Astrocyte (in vitro differentiated cells and primary cell): ENCODE measurements at places on chromosomes 2 and 18. TPM values are rescaled to one million over a fixed set of nuclear protein-coding genes. Genes with fewer than 3 reads are reported as not detected.

GRCh38 chr18:57085371-57085770 lies 61.5 kb upstream of the BOD1L2 start:
- H3K4me3 ChIP-seq = no peak overlapping the region
- no peaks in the 10 kb centered on the region for H3K4me1 ChIP-seq
- no peaks in the 10 kb centered on the region for H3K36me3 ChIP-seq
- H3K27ac ChIP-seq = no peak overlapping the region
- H3K27me3 ChIP-seq = no peaks in the 10 kb centered on the region
- no peak for DNase-seq

Gene RGPD6
- 20.3 and 28.0 TPM in 2 replicates for total RNA-seq

DNA sequence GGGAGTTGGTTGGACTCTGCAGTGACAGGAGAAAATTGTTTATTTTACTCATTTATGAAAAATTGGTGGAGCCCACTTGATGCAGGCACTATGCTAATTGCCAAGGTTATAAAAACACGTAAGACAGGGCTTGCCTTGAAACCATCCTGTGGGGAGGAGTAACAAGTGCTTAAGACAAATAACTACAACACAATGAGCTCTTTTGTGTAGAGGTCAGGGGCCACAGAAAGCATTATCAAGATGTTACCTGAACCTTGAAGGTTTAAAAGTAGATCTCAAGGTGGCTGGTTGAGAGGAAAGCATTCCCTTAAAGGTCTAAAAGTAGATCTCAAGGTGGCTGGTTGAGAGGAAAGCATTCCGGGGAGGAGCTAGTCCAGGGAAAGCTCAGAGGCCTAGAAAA lies 381.8 kb upstream of the POU3F3 start:
- no peak for DNase-seq
- H3K27me3 ChIP-seq = no peaks in the 10 kb centered on the region
- H3K4me1 ChIP-seq = no peaks in the 10 kb centered on the region
- no peak overlapping the region for H3K27ac ChIP-seq

GRCh38 chr2:158914731-158915130 lies 53.7 kb upstream of the TANC1 start:
- H3K27ac ChIP-seq = no peak overlapping the region
- H3K27me3 ChIP-seq = no peaks in the 10 kb centered on the region
- H3K4me3 ChIP-seq = no peak overlapping the region
- DNase-seq = no peak

Gene NCKAP5
- 1.5 and 2.7 TPM in 2 replicates for total RNA-seq

Gene REG1B
- total RNA-seq = not detected in 2 replicates

- no peak for DNase-seq
- no peak overlapping the region for H3K4me3 ChIP-seq
- no peak overlapping the region for H3K27ac ChIP-seq
- H3K36me3 ChIP-seq = no peaks in the 10 kb centered on the region
- H3K4me1 ChIP-seq = no peaks in the 10 kb centered on the region
- no peaks in the 10 kb centered on the region for H3K27me3 ChIP-seq
Measured at GRCh38 chr2:176772816-176773215, 439.8 kb upstream of the HNRNPA3 start.

DNA sequence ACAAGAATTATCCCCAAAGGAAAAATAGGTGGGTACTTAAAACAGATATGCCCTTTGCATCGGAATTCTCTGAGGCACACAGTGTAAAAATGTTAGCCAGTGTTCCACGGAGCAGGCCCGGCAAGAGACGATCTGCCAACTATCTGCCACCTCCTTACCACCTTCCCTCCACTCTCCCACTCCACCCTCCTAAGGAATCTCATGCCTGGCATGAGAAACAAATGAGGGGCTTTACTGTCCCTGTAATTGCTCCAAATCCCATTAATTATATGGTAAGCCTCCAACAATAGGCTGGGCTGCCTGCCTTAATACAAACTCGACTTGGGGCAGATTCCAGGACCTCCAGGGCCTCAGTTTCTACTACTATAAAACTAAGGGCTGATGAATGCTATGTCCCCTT lies 102.3 kb downstream of the ZBTB7C start:
- no peaks in the 10 kb centered on the region for H3K36me3 ChIP-seq
- peaks cover 30% of the 10 kb centered on the region for H3K27me3 ChIP-seq
- H3K4me1 ChIP-seq = no peaks in the 10 kb centered on the region
- no peak overlapping the region for H3K27ac ChIP-seq

Gene PSMA8
- total RNA-seq = not detected in 2 replicates

DNA sequence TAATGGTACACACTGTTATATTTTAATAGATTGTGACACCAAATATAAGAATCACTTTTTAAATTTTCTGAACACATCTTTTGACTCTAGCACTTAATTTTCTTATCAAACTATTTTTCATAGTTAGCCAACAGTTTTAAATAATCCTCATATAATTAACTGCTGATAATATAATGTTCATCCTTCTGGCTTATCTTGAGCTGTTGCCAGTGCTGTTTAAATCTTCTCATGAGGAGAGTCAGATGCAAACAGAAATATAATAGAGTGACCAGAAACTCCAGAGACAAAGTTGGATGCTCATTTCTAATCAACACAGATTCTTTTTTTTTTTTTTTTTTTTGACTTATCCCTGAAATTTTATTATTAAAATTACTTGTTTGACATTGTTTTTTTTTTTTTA lies 282.6 kb downstream of the SPAG16 start:
- no peaks in the 10 kb centered on the region for H3K36me3 ChIP-seq
- no peaks in the 10 kb centered on the region for H3K4me1 ChIP-seq
- no peak for DNase-seq
- no peaks in the 10 kb centered on the region for H3K27me3 ChIP-seq
- no peak overlapping the region for H3K4me3 ChIP-seq

- peaks cover 7% of the 10 kb centered on the region for H3K4me1 ChIP-seq
- no peak overlapping the region for H3K27ac ChIP-seq
- DNase-seq = no peak
- no peak overlapping the region for H3K4me3 ChIP-seq
Measured at GRCh38 chr2:12618576-12618975, 98.2 kb upstream of the TRIB2 start.

- DNase-seq = no peak
- no peak overlapping the region for H3K27ac ChIP-seq
- H3K4me1 ChIP-seq = no peaks in the 10 kb centered on the region
- H3K36me3 ChIP-seq = no peaks in the 10 kb centered on the region
Measured at GRCh38 chr2:69631402-69631801, 12.1 kb downstream of the AAK1 start.

Gene FAM110C
- 0.60 and 1.4 TPM in 2 replicates for total RNA-seq

Gene RNF181
- total RNA-seq = 155 and 176 TPM in 2 replicates

- no peaks in the 10 kb centered on the region for H3K36me3 ChIP-seq
- no peaks in the 10 kb centered on the region for H3K4me1 ChIP-seq
- no peak for DNase-seq
- no peak overlapping the region for H3K27ac ChIP-seq
- H3K4me3 ChIP-seq = no peak overlapping the region
Measured at GRCh38 chr2:95040426-95040825, 14.9 kb downstream of the MAL start.

DNA sequence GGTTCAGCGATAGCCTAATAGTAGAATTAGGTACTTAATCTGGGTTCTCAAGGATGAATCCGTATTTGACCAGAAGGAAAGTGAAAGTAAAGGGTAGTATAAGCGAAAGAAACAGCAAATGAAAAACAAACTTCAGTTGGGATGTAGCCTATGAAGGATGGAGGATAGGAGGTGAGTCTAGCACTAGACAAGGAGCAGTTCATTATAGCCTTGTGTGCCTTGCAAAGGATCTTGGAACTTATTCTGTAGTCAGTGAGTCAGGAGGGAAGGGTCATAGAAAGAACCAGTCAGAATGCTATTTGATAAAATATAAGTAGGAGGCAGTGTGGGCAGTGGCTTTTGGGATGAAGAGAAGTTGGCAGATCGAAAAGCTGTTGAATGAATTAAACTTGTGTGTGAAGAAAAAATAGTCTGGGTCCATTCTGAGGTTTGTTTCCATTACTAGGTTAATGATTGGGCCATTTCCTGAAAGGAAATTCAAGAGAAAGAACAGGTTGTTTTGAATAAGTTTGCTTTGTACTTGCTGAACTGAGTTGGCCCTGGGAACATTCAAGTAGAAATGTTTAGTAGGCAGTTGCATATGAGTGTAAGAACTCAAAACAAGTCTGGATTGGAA lies 48.5 kb downstream of the ANKRD12 start:
- no peak overlapping the region for H3K4me3 ChIP-seq
- H3K27me3 ChIP-seq = no peaks in the 10 kb centered on the region
- no peaks in the 10 kb centered on the region for H3K36me3 ChIP-seq
- DNase-seq = no peak
- H3K27ac ChIP-seq = no peak overlapping the region

DNA sequence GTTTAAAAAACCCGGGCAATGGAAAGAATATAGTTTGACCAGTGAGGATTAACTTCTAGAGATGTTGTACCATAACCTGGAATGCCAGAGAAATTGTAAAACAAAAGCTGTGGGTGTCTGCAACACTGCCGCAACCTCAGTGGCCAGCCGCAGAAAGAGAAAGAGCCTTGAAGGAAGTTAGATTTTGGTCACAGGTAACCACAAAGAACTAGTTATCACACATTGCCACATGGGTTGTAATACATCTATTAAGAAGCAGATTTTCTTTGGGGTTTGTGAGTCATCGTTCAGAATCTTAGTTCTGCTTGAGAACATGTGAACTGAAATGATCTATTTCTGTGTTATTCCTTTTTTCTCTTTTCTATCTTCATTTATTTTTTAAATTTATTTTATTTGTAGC lies 222.9 kb upstream of the AGAP1 start:
- no peaks in the 10 kb centered on the region for H3K36me3 ChIP-seq
- no peak overlapping the region for H3K4me3 ChIP-seq
- peak; percentile 97 for DNase-seq
- peaks cover 10% of the 10 kb centered on the region for H3K27me3 ChIP-seq
